ENCODE measurements at places on chromosomes 2 and 18. TPM values are rescaled to one million over a fixed set of nuclear protein-coding genes. Genes with fewer than 3 reads are reported as not detected.

DNA sequence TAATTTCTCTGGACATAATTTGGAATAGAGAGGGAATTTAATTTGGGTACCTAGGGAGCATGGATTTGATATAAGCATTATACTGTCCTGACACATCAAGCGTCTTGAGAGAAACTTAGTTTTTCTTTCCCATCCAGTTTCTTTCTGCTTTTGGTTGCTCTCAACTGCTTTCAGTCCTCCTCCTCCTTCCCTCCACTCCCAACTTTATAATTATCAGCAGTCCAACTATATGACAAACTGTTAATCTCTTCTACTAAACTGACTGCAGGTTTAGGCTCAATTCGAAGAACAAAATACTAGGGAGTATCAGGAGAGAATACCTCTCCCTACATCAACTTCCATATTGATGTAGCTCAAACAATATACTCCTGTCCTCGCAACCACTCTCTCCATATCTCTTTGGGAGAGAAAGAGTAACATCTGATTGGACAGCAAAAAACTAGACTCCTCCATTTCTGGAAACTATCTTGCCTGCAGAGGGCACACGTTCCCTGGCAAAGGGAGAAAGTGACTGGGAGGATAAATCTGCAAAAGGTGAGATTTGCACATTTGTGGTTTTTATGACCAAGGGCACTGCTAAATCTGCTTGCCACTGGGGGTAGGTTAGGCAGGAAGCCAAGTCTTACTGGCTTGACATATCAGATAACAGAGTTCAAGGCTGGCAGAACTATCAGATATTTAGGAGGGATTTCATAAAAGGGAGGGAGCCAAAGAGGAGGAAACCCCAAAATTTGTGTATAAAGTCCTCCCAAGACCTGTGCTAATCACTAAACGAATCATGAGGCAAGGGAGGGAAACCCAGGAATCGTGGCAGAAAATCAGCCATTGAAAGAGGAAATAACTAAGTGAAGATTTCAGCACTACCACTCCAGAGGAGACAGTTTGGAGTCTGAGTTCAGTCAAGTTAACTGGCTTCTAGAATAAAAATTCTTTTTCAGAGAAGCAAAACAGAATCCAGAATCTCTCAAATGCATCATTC lies 40.0 kb downstream of the ICA1L start:
- peak; percentile 19 for DNase-seq

DNA sequence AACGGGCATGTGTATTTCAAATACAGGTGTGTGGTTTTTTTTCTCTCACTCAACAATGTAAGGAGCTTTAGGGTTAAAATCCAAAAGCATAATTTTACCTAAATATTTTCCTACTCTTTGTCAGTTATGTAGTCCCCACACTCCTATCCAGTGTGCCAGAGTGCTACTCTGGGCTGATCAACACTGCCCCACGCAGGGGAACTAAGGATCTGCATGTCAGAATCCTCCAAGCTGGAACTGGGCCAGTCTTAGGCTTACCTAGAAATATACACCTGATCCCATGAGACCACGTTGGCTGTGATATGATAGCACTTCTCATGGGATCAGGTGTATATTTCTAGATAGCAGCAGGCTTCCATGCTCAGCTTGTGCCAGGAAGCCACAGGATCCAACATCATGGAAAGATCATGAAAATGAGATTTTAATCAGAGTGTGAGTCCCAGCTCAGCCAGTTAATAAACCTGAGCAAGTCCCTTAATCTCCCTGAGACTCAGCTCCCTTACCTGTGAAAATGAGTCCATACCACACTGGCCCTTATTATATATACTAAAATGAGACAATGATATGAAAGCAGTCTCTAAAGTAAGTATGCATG lies 29.7 kb downstream of the CCDC141 start:
- DNase-seq = no peak

RTKN gene
- total RNA-seq = 77.3 TPM

DNA sequence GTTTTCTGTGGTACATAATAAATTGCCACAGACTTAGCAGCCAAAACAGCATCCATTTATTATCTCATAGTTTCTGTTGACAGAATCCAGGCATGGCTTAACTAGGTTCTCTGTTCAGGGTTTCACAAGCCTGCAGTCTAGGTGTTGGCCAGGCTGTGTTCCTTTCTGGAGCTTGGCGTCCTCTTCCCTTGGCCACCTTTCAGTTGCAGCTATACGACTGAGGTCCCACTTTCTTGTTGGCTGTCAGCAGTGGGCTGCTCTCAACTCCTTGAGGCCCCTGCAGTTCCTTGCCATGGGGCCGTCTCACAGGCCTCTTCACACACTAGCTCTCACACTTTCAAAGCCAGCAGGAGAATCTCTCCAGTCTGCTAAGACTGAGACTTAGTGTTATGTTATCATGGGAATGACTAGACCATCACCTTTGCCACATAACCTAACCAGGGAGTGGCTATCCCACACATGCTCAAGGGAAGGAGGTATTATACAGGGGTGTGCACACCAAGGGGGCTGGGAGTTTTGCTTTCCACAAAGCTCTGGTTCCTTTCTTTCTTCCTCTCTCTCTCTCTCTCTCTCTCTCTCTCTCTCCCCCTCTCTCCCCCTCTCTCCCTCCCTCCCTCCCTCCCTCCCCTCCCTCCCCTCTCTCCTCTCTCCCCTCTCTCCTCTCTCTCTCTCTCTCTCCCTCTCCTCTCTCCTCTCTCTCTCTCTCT lies 15.8 kb downstream of the RIOK3 start:
- DNase-seq = no peak

GPBAR1 gene
- total RNA-seq = 1.0 TPM

STPG4 gene
- not detected for total RNA-seq

GRCh38 chr18:48851599-48851960 lies 99.2 kb downstream of the SMAD7 start:
- no peak for DNase-seq

DNA sequence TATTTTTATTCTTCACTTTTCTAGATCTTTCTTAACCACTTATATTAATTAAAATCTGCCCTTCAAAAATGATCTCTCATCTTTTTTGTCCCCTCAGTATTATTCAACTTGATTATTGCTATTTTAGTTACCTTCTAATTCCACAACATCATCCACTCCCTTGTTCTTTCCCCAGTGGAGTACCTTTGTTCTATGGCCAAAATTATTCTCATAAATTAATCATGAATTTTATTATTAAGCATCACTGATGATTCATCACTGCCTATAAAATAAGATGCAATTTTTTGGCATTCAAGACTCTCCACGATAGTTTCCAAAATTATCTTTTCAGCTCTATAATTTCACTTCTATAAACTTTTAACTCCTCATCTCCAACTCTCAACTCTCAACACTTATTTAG lies 505.7 kb downstream of the SPAG16 start:
- DNase-seq = no peak

- peak; percentile 99 for DNase-seq
Measured at GRCh38 chr2:159362816-159363251, 76.3 kb upstream of the WDSUB1 start.

GRCh38 chr2:128685841-128686496 lies 367.3 kb upstream of the HS6ST1 start:
- no peak for DNase-seq

- no peak for DNase-seq
Measured at GRCh38 chr18:70536370-70537062, 247.7 kb downstream of the SOCS6 start.

DNA sequence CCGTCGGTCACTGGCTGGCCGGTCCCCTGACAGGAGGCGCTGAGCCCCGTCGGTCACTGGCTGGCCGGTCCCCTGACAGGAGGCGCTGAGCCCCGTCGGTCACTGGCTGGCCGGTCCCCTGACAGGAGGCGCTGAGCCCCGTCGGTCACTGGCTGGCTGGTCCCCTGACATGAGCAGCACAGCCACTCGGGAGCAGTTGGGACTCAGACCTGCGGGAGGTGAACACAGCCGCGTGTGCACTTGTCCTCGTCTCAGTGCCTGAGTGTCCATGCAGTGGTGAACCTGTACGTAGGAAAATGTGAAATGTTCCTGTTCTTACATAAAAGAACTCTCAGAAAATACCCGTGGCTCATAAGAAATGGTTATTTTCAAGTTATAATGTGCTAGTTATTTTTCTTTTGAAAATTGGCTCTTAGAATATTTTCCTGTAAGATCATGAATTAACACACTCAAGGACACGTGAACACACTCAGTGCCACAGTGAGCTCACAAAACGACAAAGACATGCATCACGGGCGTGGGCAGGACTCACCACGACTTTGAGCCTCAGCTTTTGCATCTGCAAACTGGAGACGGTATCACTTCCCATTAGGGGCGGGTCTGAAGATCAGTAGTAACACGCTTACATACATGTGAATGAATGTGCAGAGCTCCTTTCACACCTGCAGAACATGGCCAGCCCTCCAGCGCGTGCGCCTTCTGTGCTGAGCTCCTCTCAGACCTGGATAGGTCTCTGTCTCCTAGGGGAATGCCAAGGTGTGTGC lies 21.1 kb upstream of the NFATC1 start:
- DNase-seq = no peak

- no peak for DNase-seq
Measured at GRCh38 chr2:8278709-8279354, 403.0 kb upstream of the ID2 start.

DNA sequence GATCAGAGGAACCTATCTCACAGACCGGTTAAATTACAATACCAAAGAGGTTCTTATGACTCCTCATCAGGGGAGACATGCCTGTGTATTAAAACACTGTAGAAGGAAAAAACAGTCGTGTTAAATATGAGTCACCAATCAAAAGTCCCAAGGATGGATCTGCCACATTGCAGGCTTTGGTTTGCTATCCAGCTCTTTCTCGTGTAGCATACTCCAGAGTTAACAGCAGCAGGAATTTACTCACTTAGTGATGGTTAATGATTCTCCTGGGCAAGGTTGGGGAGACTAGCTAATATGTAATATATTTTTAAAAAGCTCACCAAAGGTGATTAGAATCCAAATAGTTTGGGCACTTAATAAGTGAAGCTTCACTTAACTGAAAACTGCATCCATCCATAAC lies 109.7 kb downstream of the MBD5 start:
- peak; percentile 97 for DNase-seq

EPB41L3 gene
- 79.6 TPM for total RNA-seq

CHRND gene
- not detected for total RNA-seq

- no peak for DNase-seq
Measured at GRCh38 chr2:134041877-134042276, 212.0 kb upstream of the MGAT5 start.

SERPINB13 gene
- total RNA-seq = not detected

DNA sequence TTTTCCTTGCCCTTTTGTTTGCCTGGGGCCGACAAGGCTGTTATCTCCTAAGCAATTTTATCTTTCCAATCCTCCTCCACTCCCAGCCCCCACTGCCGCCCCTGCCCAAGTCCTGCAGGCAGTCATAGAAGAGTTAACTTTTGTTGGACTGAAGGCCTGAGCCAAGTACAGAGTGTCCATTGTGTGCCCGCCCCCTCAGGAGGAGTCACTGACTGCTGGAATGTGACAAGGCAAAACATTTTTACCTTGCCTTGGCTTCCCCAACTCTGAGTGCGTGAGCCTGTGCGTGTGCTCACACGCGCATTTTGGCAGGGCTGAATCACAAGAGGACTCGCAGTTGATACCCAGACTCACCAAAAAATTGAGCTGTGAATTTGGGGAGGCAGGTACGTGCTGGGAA lies 16.2 kb downstream of the SETBP1 start:
- no peak for DNase-seq

TUBA3E gene
- total RNA-seq = not detected

DNAJC5G gene
- not detected for total RNA-seq

DNA sequence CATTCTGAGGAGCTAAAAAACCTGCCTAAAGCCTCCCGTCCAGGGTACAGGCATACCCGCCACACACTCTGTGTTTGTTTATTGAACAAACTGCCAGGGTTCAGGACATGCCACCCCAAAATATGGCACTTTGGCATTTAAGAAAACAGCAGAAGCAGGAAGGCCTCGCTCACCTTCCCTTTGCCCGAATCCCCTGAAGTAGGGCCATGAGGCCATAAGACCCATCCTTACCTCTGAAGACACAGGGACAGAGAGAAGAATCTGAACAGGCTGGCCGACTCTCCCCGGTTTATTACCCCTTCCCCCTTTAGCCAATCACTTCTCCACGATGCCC lies 1.7 kb upstream of the NEURL3 start:
- DNase-seq = no peak
